ENCODE measurements at places on chromosomes 2 and 18.
A peak's percentile ranks its signal among the peaks of the same experiment; 100 is the strongest.

DNA sequence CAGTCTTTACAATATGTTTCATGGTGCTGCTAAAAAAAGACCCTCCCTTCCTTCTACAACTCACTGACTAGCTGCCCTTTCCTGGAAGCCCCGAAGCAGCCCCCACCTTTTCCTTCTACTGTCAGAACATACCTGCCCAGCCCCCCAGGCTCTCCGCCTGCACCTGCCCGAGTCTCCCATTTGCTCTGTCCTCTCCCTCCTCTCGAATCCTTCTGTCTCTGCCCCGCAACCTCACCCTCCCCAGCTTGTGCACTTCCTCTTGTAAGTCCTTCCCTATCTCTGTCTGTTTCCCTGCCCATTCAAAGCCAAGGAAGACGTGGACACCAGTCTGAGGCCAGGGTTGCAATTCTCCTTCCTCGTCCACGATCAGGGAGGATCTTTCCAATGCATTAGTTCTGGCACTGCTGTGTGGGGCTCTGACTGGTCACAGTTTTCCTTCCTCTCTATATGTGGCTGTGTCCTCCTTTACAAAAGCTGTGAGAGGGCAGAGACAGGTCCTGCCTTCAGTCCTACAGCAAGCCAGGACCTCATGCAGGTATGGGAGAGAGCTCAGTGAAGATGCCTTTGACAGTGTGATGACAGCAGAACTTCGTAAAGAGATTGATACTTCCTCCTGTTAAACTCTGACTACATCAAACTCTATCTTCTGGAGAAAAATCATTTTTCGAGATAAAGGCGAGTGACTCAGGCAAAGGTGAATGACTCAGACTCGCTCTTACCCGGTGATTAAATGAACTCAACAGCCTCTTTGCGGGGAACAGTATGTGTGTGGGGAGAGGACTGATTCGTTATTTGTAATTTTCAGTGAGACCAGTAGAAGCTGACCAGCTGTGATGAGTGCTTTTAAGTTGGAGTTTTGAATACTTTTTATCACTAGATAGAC, 14.2 kb downstream of the TNFRSF11A start:
- DNase-seq = no peak

DNA sequence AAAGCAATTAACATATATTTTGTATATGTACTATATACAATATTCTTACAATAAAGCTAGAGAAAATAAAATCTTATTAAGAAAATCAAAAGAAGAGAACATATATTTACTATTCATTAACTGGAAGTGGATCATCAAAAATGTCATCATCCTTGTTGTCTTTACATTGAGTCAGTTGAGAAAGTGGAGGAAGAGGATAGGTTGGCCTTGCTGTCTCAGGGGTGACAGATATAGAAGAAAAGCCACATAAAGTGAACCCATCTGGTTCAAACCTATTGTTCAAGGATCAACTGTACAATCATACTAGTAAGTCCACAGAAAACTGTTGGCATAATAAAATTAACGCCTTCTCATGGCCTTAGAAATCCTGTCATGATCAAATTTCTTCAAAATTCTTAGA, 26.6 kb downstream of the SESTD1 start:
- no peak for DNase-seq

DNA sequence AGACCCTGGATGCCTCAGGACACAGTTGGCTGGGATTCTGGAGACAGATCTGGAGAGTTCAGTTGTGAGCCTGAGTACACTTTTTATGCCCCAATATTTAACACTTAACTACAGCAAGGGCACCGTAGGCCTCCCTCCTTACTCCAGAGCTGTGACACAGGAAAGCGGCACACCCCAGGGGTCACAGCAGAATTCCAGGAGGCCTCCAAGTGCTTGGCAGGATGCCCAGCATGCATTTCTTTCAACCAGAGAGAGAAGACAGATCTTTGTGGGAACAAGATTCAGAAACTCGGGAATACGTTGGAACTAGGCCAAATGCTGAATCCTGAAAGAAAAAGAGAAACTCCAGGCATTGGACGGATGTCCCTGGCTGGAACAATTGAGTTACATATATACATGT, 199.2 kb upstream of the NT5C1B start:
- DNase-seq = no peak

- no peak for DNase-seq
Measured at GRCh38 chr2:224875841-224876240, 159.7 kb upstream of the CCDC195 start.

DNA sequence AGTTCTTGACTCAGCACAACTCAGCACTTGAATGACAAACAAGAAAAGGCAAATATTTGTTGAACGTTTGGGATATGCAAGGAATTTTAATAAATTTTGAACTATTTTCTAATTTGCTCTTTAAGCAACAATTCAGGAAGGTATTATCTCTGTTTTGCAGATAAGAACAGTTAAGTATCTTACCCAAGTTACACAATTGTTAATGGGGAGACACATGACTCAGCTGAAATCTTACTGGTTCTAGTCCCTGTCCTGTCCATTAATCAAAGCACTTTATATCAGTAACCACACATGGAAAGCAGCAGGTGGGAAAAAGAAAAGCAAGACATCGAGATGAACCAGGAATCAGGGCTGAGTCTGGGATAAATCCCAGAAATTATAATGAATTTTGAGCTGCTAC, 493.9 kb upstream of the PIK3C3 start:
- DNase-seq = no peak

DNA sequence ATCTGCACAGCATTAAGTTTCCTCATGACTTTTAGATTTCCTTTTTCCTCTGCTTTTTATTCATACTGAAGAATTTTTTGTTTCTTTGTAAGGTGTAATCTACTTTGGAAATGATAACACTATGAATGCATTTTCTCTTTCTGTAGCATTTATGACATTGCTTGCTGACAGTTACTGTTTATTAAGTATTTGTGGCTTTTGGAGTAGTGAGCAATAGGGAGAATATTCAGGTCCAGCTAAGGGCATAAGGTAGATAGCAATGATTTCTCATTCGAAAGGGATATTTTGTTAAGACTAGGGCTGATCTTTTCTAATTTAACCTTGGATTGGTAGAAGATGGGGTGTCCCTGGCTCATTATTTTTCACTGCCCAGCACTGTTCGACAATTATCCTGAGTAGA, 80.3 kb downstream of the XRCC5 start:
- no peak for DNase-seq

- DNase-seq = no peak
Measured at GRCh38 chr2:63055226-63056106, 4.8 kb downstream of the OTX1 start.

DNA sequence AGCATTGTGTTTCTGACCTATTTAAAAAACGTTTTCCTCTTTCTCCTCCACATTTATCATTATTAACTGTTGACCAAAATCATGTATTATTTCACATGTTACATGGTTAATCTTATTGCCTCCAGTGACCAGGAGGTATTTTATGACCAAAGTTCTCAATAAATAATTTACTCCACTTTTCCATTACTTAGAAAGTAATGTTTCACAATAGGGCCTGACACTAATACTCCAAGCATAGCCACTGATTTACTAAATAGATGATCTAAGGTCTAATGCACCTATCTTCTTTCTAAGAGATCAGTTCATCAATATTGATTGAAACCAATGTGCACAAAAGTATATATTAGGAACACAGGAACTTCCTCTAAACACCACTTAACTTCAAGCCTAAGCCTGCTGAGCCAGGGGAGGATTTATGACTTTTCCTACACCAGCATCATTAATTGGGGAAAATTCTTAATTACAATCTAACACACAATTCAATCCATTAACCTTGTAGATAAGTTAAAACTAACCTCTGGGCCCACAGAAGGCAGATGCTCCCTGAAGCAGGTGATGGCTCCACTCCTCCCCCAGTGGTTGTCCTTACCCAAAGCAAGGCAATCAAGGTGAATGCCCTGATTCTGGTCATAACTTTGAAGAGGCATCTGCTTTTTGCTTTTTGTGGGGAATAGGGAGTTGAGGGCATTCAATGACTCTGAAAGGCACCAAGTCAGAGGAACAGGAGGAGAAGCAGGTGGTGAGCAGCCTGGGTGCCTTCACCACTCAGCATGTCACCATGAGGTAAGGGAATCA, 33.9 kb downstream of the RBMS1 start:
- no peak for DNase-seq

GRCh38 chr2:233960203-233960602, 43.0 kb downstream of the TRPM8 start:
- no peak for DNase-seq

GRCh38 chr2:143177096-143177786, 48.0 kb downstream of the ARHGAP15 start:
- DNase-seq = peak; percentile 26

DNA sequence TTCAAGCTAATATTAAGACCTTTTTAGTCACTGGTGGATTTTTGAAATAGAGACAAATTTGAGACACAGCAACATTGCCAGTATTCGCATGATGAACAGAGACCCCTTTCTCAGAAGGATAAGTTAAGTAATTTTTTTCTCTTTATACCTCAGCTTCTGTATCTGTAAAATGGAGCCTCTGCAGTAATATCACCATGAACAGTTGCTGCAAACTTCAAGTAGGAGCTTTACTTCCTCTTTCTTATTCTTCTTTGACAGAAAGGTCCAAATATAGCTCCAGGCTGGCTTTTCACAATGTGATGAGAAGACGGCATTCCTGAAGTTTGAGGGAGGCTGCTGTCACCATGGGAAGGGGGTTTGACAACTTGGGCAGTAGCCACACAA, 158.7 kb downstream of the TDRD15 start:
- no peak for DNase-seq

GRCh38 chr18:28984731-28985130, 807.8 kb upstream of the CDH2 start:
- DNase-seq = no peak

GRCh38 chr2:27211241-27211942, 449 bp upstream of the ATRAID start:
- DNase-seq = no peak

DNA sequence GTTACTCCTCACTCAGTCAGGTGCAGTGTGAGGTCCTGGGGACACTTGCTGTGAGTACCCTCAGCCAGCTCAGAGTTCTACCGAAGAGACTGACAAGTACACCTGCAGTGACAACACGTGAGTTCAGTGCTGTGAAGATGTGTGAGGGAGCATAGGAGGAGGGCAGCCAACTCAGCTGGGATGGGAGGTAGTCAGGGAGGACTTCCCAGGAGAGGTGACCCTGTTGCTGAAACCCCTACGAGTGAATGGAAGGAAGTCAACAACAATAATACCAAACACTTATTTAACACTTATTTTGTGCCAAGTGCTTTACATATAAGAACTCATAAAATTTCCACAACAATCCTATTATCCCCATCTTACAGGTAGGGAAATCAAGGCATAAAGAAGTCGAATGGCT, 10.2 kb downstream of the TMEM177 start:
- no peak for DNase-seq

- DNase-seq = no peak
Measured at GRCh38 chr18:9248661-9249060, 85.9 kb upstream of the TWSG1 start.

GRCh38 chr18:76422121-76422520, 72.9 kb downstream of the ZNF516 start:
- no peak for DNase-seq

- DNase-seq = no peak
Measured at GRCh38 chr2:9967053-9967775, 15.7 kb downstream of the GRHL1 start.

- DNase-seq = no peak
Measured at GRCh38 chr18:50460716-50461115, 85.9 kb downstream of the SKA1 start.

DNA sequence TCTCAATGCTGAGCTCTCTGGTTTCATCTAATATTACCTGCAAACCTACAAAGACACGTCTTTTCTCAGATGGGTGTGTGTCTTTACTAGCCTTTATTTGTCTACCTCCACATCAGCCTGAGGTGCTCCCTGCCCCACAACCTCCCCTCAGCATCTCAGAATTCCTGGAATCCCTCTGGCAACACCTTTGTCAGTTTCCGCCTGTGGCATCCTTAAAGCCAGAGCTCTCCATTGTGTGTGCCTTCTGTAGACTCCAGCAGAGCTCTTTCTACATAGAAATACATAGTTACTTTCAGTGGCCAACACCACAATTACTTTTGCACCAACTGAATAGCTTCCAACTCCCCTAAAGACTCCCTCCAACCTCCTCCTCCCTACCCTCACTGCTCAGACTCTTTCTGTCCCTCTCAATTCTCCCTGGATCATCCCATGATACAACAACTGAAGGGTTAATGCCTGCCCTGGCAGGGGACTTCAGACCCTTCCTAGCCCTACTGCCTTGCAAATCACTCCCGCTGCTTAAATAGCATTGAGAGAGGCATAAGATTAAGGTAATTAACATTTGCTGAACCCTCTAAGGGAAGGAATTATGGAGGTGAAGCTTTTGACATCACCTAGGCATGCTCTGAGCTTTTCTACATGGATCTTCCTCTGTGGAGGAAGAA, 39.6 kb upstream of the RMDN2 start:
- DNase-seq = no peak

DNA sequence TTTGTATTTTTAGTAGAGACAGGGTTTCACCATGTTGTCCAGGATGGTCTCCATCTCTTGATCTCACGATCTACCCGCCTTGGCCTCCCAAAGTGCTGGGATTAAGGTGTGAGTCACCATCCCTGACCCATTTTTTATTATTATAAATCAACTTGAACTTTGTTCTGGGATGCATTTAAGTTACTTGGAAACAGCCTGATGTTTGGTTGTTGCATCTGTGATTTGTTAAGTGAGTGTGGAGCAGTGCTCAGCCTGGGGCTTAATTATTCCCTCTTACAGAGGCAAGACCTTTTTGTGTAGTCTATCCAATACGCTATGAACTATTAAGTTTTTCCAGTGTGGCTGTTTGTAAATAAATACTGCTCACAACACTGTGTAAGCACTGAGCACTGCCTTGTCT, 32.6 kb downstream of the MTA3 start:
- DNase-seq = no peak

GRCh38 chr2:237455764-237456163, 31.3 kb upstream of the MLPH start:
- DNase-seq = no peak

- no peak for DNase-seq
Measured at GRCh38 chr2:205170399-205170798, 511.9 kb upstream of the NRP2 start.

GRCh38 chr2:164737612-164738081, 104.0 kb downstream of the COBLL1 start:
- peak; percentile 89 for DNase-seq

DNA sequence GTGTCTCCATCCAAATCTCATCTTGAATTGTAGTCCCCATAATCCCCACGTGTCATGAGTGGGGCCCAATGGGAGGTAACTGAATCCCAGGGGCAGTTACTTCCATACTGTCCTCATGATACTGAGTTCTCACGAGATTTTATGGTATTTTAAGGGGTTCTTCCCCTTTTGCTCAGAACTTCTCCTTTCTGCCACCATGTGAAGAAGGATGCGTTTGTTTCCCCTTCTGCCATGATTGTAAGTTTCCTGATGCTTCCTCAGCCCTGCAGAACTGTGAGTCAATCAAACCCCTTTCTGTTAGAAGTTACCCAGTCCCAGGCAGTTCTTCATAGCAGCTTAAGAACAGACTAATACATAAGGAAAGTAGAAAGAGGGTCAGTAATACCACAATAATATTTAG, 480.4 kb downstream of the KCNJ3 start:
- DNase-seq = no peak

Data from NCI-H526 (cell line).